ENCODE measurements at places on chromosomes 12 and 14.

GRCh38 chr12:29486972-29487371 lies 10.5 kb downstream of the OVCH1 start:
- no peak for DNase-seq

DNA sequence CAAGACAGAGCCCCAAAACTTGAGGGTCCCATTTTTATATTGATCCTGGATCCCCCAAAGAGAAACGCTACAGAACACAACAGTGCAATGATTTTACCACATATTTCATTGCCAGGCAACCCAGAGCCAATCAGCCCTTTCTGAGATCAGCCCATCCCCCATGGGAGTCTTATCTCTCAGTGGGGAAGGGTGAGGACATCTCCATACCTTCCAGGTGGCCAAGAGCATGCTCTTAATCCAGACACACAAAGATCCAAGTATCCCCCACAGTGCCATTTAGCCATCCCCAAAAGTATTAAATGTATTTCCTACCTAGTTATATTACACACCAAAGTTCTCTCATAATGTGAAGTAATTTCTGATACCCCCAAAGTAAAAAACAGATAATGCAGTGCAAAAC lies 62.6 kb upstream of the AMN start:
- no peak for DNase-seq

DNA sequence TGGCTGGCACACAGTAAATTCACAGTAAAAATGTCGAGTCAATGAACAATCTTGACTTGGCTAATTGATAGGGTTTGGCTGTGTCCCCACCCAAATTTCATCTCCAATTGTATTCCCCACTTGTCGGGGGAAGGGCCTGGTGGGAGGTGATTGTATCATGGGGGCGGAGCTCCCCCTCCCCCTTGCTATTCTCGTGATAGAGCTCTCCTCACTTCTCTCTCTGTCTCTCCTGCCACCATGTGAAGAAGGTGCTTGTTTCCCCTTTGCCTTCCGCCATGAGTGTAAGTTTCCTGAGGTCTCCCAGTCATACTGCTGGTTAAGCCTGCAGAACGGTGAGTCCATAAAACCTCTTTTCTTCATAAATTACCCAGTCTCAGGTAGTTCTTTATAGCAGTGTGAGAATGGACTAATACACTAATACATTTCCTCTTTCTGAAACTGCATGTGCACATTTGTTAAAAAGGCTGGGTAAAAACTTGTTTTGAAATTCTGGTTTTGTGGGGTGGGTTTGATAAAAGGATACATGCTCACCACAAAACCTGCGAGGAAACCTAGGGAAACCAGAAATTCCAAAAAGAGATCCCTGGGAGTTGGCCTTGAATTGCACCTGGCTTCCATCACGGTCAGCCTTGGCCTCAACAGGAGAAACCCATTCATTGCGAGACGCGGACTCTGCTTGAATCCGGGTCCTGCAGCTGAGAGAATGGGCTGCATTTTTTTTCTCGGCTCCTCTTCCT lies 16.2 kb upstream of the MYL2 start:
- DNase-seq, result no peak

GRCh38 chr12:94148739-94149118 lies 352 bp downstream of the PLXNC1 start:
- DNase-seq, result no peak

GRCh38 chr14:105363847-105364708 lies 34.3 kb upstream of the TEX22 start:
- DNase-seq, result no peak

DNA sequence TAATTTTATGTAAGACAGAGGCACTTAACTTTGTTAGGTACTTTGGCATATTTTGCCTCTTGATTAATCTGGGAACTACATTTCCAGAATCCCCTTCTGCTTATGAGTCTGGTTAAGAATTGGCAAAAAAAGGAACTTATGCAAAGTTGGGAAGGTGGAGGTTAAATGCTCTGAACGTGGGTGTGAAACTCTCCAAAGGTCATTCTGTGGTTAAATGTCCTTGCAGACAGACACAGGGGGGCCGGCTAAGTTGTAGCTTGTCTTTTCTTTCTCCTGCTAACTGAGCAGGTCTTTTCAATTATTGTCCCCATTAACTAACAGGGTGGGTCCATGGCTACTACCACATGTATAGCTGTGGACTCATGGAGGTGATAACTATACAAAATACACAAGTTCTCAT lies 248.6 kb upstream of the NOVA1 start:
- no peak for DNase-seq

DNA sequence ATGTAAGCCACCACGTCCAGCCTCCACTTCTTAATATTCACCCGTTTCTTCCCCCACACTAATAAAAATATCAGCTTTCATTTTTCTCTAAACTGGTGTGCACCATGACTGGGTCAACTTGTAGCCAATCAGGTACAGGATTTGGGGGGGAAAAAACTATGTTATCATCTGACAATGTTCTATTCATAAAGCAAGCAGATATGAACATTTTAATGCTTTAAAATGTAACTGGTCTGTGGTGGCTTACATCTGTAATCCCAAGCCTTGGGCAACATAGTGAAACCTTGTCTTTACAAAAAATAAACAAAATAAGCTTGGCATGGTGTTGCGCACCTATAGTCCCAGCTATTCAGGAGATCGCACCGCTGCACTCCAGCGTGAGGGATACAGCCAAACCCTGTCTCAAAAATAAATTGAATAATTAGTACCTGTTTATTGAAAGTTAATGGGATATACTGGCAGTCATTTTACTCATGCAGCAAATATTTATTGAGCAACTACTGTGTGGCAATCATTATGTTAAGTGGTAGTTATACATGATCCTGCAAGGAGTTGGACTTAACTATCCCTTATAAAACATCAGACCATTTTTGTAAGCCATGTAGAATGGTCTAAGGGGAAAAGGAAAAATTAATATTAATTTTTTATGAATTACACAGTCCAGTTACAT lies 15.3 kb upstream of the ITPR2 start:
- no peak for DNase-seq

DNA sequence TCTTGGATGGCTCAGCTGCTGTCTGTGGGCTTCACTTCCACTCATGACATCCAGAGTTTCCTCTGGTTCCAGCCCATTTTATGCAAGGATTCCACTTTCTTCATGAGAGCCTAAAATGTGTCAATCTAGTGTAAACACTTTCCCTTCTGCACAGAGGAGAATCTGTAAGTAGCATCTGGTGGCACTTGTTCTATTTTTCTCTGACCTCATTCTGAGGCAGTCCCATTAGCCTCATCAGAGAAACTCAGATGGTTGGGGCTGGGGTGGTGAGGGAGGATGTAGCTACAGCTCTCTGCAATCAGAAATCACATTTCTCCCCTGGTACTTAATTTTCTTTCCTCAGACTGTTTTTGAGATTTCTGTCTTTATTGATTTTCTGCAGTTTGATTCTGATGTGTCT lies 81.6 kb downstream of the PRMT8 start:
- no peak for DNase-seq

DNA sequence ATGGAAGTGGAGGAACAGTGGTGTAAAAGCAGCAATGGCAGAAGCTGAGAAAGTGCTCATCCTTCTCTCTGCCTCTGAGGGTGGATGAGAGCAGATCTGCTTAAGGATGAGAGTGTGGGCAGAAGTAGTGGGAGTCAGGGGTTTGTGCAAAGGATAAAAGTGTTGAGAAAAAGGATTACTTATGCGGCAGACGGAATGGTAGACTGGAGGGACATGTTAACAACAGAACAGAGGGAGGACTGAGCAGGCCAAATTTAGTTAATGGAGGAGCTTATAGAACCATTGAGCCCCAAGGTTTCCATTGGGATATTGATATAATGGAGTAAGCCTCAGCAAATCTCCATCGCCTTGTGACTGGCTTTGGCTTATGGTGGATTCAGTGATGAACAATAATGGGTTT lies 25.5 kb downstream of the TRHDE start:
- DNase-seq, result no peak

- DNase-seq, result no peak
Observed at GRCh38 chr14:70995671-70996070, 88.4 kb downstream of the PCNX1 start.

DNA sequence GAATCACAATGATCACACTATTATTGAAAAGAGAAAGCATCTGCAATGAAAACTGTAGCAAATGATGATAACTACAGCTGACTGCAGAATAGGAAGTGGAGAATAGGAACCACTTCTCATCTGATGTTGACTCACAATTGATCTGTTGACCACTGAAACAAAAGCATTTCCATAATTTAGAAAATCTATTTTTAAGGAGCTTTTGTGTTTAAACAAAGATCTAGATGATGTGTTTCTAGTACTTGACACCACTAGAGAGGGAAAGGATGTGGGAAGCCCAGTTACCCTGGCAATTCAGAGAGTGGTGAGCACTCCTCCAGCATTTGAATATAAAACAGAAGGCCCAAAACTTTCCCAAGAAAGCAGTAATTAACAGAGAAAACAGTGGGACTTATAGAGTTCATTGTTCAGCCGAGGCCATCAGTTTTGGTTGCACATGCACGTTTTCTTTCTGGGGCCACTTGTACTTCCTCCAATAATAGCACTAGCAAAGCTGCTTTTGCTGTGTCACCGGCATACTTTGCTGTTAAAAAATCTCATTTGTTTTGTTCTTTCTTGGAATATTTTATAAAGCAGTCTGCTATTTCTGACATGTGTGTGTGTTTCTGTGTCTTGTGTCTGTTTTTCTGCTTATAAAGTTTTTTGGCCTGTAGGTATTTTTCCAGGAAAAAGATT lies 76.1 kb upstream of the HECTD1 start:
- peak; percentile 12 for DNase-seq

DNA sequence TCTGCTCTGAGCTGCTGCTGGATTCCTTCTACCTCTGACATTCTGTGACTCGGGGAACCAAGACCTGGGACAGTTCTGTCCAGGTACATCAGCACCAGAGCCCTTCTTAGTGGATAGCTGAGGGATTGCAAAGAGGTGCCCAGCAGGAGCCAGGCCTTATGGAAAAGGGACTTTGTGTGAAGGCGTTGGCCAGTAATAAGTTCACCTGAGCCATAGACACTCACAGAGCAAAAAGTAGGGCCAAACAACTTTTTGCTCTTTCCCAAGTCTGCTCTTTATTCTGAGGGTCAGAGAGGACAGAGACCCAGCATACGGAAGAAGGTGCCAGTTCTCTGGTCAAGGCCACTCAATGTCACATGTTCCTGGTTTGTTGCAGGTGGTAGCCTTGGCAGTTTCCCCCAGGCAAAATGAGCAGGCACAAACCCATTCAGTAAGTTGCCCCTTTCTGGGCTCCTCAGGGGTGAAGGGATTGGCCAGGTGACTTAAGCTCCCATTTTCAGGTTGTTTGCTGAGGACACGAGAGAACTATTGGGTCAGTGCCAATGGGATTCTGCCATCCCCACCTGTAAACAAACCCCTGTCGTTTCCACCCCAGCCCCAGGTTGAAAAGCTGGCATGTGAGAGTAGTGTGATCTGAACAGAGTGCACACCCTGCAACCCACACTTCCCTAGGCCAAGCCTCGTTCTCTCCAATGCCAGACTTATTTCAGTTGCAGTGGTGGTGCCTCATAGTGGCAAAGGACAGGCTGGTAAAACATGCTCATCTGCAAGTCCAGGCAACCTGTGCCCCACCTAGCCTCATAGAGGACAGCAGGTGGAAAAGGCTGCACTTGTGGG lies 150.3 kb downstream of the SMOC1 start:
- DNase-seq, result no peak

GRCh38 chr12:70549340-70550179 lies 87.7 kb downstream of the PTPRB start:
- no peak for DNase-seq

DNA sequence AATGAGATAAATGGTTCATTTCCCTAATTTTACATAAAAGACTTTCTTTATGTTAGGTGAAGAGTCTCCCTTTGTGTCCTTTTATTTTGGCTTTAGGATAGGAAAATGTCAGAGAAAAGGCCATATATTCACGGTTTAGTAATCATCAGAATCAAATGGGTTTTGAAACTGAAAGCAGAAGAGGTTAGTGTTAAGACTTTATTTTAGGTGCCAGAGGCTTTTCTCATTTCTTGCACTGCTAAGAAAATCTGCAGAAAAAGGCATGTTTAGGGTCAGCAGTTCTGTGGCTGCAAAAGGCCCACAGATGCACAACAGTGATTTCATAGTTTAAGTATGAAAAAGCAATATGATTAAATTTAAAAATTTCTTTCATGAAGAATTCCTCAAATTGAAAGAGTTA lies 80.4 kb upstream of the SINHCAF start:
- no peak for DNase-seq

DNA sequence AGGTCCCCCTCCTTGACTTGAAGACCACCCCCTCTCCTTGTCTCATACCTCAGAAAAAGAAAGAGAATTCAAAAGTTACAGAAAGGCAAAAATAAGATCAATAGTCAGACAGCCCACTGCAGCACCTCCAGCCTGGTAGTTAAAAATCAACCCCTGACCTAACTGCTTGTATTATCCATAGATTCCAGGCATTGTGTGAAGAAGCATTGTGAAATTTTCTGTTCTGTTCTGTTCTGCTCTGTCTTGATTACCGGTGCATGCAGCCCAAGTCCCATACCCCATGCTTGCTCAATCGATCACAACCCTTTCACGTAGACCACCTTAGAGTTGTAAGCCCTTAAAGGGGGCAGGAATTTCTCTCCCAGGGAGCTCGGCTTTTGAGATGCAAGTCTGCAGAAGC lies 5.8 kb upstream of the DHRS7 start:
- DNase-seq, result no peak

DNA sequence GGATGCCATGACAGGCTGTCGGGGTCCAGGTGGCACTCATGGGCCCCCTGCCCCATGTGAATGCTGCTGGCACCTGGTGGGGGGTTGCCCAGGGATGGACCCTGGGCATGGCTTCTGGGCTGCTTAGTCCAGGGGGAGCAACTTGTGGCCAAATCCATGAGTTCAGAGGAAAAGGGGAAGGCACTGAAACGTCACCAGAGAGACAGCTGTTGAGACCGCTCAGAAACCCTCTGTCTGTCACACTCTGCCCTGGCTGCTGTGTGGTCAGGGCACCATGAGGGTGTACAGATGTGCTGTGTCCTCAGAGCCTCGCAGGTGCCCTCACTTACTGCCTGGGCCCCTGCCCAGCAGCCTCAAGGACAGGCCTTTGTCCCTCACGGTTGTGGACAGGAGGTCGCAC lies 9.4 kb downstream of the CLBA1 start:
- no peak for DNase-seq

DNA sequence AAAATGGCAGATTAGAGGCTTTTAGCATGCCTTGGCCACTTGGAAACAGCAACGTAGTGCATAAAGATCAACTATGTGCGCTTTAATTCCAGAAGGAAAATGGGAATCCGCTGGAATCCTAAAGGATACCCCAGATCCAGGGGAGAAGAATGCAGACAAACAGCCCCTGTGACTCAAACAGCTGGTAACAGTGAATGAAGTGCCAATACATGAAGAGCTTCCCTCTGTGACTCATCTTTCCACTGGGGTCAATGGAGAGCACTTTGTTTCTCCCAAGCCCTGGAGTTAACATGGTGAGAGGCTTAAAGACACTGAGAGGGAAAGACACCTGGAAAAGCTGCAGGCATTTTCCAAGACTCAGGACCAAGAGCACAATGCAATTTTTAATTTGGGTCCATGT lies 263.1 kb downstream of the CEP128 start:
- DNase-seq, result no peak

GRCh38 chr12:25328072-25328712 lies 77.5 kb upstream of the KRAS start:
- DNase-seq, result no peak

GRCh38 chr14:39641224-39641623 lies 209.0 kb upstream of the FBXO33 start:
- no peak for DNase-seq

GRCh38 chr12:11901701-11902524 lies 168.8 kb upstream of the BCL2L14 start:
- no peak for DNase-seq

- no peak for DNase-seq
Observed at GRCh38 chr12:93514853-93515252, 47.5 kb downstream of the MRPL42 start.

GRCh38 chr14:23539248-23540140 lies 12.1 kb downstream of the ZFHX2 start:
- no peak for DNase-seq

GRCh38 chr14:70123796-70124195 lies 65.0 kb downstream of the SLC8A3 start:
- DNase-seq, result no peak
